HL-60 (cell line): ENCODE measurements at places on chromosomes 6 and 20.

- DNase-seq, result no peak
Observed at GRCh38 chr6:93562582-93562981, 143.2 kb upstream of the EPHA7 start.

DNA sequence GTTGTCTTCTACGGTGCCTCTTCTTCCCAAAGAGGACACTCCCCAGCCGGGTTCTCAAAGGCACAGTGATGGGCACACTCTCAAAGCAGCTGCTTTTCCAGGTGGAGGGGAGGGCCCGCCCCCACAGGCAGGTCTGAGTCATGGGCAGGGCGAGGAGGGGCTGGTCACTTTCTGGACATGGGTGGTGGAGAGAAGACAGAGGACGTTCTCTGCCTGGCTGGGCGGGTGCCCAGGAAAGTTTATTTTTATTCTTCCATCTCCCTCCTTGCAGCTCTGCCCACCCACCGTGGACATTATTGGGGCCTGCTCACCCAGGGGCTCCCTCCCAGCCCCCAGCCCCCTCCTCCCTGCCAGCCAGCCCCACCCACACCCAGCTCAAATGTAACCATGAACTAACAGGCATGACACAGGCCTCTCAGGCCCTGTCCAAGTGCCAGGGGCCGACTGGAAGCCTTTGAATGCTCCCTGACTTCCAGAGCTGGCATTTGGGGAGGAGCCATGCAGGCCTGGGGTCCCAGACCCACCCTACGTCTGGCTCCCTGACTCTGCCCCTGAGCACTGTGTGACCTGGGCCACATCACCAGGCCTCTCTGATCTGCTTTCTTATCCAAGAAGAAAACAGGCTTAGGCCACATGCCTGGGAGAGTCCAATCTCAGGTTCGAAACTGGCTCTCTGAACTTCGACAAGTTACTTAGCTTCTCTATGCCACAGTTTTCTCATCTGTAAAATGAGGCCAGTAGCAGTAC lies 8.0 kb downstream of the TGM2 start:
- DNase-seq, result no peak

- no peak for DNase-seq
Observed at GRCh38 chr6:142942805-142943227, 2.2 kb downstream of the HIVEP2 start.

GRCh38 chr20:8489094-8489883 lies 357.2 kb downstream of the PLCB1 start:
- DNase-seq, result no peak

GRCh38 chr20:37242503-37242902 lies 19.1 kb downstream of the GHRH start:
- DNase-seq, result no peak

GRCh38 chr6:47182291-47182957 lies 127.3 kb downstream of the TNFRSF21 start:
- no peak for DNase-seq

DNA sequence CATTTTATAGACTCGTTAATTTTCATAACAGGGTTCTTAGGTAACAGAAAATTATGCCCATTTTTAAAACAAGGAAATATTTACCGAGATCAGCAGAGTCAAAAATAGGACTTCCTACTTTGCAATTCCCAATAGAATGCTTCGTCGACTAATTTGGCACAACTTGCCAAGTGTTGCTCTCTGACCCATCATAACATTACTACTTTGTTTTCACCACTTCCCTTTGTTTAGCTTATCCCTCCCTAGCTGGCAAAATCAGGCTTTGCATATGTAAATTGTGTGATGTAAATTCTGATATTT lies 914 bp upstream of the RANBP9 start:
- no peak for DNase-seq

GRCh38 chr20:34708621-34709043 lies 4.5 kb downstream of the TP53INP2 start:
- DNase-seq, result peak; percentile 58

- DNase-seq, result no peak
Observed at GRCh38 chr20:30812739-30813411, 444.6 kb upstream of the DEFB115 start.

DNA sequence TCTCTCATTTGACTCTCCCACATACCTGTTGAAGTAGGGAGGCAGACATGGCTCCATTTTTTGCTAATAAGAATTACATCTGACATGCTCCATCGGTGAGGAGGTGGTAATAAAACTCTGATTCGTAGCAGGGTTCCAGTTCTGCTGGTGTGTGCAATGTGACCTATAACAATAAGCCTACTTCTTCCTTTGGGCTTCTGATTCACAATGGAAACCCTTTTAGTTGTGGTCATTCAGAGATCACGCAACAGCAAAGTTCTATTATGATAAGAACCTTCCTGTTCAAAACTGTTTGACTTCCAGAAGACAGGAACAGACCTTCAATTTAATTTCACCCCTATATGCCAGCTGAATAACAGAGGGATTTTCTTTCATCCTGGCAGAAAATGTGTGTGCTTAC lies 31.4 kb upstream of the GSTA4 start:
- DNase-seq, result no peak

DNA sequence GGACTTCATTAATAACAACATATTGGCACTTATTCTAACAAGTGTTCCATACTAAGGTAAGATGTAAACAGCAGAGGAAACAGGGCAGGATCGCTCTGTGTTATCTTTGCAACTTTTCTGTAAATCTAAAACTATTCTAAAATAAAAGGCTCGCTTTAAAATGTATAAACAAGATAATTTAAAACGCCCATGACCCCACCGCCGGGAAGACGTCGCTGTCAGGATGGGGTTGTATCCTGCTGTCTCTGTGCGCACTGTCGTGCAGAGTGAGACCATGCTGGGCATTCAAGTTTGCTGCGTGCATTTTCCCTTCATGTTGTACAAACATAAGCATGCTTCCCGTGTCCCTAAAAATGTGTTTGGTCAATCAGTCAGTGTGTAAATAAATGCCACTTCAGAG lies 255.7 kb downstream of the CDH4 start:
- DNase-seq, result no peak

GRCh38 chr6:31652925-31653724 lies 664 bp upstream of the BAG6 start:
- DNase-seq, result peak; percentile 91

GRCh38 chr6:125746019-125746414 lies 3.4 kb upstream of the HEY2 start:
- DNase-seq, result no peak

DNA sequence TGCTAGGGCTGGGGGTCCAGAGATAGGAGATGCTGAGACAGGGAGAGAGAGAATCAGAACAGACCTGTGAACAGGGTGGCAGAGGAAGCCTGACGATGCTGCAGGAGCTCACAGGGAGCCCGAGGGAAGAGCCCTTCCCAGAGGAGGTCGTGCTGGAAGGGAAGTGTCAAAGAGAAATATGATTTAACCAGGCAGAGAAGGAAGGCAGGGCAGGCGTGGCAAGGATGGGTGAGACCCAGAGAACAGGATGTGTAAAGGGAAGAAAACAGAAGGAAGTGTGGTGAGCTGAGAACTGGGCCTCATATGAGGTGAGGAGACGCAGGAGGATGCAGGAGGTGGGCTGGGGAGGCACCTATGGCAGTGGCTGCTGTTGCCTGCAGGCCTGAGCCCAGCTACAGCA lies 105.6 kb downstream of the ZDHHC14 start:
- no peak for DNase-seq

DNA sequence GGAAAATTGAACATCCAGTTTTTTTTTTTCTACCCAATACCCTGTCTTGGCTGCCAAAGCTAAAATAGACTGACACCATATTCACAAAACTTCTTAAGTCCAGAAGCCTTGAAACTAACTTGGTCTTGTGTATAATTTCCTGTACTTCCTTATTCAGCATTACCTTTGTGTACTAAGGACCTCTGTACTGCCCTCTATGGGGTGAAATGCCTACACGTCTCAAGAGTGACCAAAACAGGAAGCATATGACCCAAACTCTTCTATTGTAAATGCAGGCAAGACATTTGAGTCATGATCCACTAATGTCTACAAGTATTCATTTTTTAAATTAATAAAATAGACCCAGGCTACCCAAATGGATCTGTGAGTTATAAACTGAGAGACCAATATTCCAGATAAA lies 50.4 kb downstream of the HMGCLL1 start:
- peak; percentile 60 for DNase-seq

DNA sequence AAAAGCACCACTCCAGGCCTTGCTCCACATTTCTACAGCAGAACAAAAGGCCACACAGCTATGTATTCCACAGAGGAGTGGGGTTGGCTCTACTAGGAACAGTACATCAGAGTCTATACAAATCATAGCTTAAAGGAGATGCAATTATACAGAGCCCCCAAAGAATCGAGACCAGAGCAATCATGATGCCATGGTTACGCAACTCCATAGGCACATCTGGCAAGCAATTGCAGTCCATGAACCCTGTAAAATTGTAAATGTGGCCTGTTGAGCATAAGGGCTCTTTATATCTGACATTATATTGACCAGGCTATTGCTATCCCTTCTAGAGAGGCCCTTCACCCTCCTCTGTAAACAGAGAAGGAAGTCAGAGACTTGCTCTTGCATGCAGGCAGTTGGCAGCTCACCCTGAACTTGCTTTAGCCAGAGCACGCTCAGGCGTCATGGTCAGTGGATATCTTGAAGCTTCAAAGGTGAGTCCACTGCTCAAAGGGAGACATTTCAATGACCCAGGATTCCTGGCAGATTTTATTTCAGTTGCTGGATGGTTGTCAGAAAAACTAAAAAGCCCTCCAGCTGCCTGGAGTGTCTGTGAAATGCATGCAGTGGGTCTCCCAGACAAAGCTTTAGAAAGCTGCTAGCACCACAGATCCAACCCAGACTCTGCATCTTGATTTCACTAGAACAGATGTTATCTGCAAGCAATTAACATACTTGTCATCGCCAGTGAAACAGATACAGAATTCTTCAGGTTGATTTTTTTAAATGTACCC lies 357.2 kb downstream of the CENPW start:
- no peak for DNase-seq

GRCh38 chr6:158560836-158561320 lies 987 bp downstream of the TMEM181 start:
- DNase-seq, result peak; percentile 45

DNA sequence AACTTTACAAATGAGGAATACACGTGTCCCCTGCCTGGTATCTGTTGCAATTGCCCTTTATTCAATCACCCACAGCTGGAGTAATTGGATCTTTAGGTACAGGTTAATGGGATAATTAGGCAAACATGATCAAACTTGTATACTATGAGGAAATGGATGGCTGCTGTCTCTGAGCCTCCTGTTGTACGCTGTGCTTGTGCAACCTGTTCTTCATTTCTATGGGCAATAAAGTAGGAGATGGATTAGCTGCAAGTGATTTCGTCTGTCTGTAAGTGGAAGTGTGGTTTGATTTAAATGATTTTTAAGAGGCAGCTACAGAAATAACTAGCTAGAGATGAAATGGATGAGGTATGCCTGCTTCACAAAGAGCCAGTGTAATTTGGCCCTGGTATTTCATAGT lies 474.1 kb downstream of the RNF144B start:
- DNase-seq, result no peak

DNA sequence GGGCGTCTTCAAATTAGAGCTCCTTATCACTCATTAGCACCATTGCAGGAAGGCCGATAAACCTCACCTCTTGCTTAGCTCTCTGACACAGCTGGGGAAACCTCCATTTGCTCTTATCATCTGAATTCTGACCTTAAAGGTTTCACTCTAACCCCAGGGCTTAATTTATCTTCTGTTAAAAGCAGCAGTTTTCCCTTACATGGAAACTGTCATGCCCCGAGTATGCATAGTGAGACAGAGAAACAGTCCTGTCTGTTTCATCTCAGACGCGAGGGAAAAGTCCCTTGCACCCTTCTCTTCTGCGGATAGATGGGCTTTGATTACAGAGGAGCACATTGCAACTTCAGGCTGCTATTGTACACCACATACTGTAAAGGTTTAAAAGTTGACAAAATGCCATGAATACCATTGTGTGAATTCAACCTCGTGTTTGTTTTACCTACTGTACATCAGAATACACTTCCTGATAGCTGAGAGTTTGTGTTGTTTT lies 191.5 kb upstream of the BMP2 start:
- no peak for DNase-seq
